ENCODE measurements at places on chromosomes 12 and 14. TPM values are rescaled to one million over a fixed set of nuclear protein-coding genes. Genes with fewer than 3 reads are reported as not detected.

The IGF1 gene
- not detected for total RNA-seq

The GALNT16 gene
- 5.6 TPM for total RNA-seq

The SETD1B gene
- total RNA-seq = 2.2 TPM

The SYNDIG1L gene
- total RNA-seq = not detected

The OTX2 gene
- not detected for total RNA-seq

The TRIAP1 gene
- 52.1 TPM for total RNA-seq

The IFI27 gene
- total RNA-seq = 0.51 TPM

The OR10G2 gene
- not detected for total RNA-seq

The CIROP gene
- not detected for total RNA-seq

The KIF21A gene
- 2.7 TPM for total RNA-seq

The KLHDC1 gene
- 1.9 TPM for total RNA-seq

The NCAPD2 gene
- 93.5 TPM for total RNA-seq

The FOXG1 gene
- total RNA-seq = not detected

The TAS2R8 gene
- total RNA-seq = not detected

The CCDC184 gene
- total RNA-seq = 0.26 TPM

The EPYC gene
- not detected for total RNA-seq

The TMEM106C gene
- total RNA-seq = 122 TPM

The RIPK3 gene
- not detected for total RNA-seq

The NAV3 gene
- 53.3 TPM for total RNA-seq

The BEGAIN gene
- not detected for total RNA-seq

The SRGAP1 gene
- 3.7 TPM for total RNA-seq

The DPF3 gene
- total RNA-seq = 11.1 TPM

The SIX4 gene
- total RNA-seq = 29.2 TPM

The DPY19L2 gene
- 8.5 TPM for total RNA-seq

The NYNRIN gene
- 0.06 TPM for total RNA-seq

The PWP1 gene
- total RNA-seq = 153 TPM

The WSCD2 gene
- total RNA-seq = not detected

The WNT1 gene
- total RNA-seq = not detected

The C12orf60 gene
- total RNA-seq = 1.5 TPM

The CCDC177 gene
- not detected for total RNA-seq

The GLT8D2 gene
- 47.1 TPM for total RNA-seq

The MGAT4C gene
- 0.06 TPM for total RNA-seq

The SALL2 gene
- total RNA-seq = 7.1 TPM

The LMO3 gene
- 179 TPM for total RNA-seq

The KSR2 gene
- total RNA-seq = under 0.01 TPM

The B3GNT4 gene
- total RNA-seq = 0.06 TPM

The PIWIL1 gene
- total RNA-seq = not detected

The NPC2 gene
- total RNA-seq = 222 TPM

The CACNA2D4 gene
- total RNA-seq = not detected

The RIMKLB gene
- 20.0 TPM for total RNA-seq

The INHBE gene
- total RNA-seq = 0.26 TPM

The PTPN21 gene
- total RNA-seq = 14.7 TPM

The APOF gene
- not detected for total RNA-seq

The NTF3 gene
- 0.29 TPM for total RNA-seq

The OR4E2 gene
- not detected for total RNA-seq

The SLC25A47 gene
- not detected for total RNA-seq

The JAG2 gene
- total RNA-seq = 0.80 TPM

The ARHGDIB gene
- 16.0 TPM for total RNA-seq

The LTBP2 gene
- total RNA-seq = 211 TPM

The GPR132 gene
- total RNA-seq = not detected

The KRT2 gene
- total RNA-seq = not detected

The SELPLG gene
- total RNA-seq = 2.1 TPM

All from LHCN-M2 (cell line).